ENCODE measurements at places on chromosomes 11 and 22.

DNA sequence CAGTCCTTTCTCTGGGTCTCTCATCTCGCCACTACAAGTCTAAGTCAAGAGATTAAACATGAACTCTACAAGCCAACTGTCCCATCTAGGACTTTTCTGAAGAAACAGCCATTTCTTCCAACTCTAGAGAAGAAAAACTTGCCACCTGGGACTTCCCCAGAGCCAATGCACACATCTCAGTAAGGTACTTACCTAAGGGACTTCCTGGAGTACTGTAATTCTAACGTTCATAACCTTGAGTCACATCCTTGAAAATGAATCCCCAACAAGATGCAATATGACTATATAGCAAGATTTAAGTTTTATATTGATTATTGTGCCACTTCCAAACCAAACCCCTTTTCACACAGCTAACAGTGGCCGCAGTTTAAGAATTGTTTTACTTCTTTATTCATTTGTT lies 11.9 kb upstream of the ISX start:
- DNase-seq: no peak

DNA sequence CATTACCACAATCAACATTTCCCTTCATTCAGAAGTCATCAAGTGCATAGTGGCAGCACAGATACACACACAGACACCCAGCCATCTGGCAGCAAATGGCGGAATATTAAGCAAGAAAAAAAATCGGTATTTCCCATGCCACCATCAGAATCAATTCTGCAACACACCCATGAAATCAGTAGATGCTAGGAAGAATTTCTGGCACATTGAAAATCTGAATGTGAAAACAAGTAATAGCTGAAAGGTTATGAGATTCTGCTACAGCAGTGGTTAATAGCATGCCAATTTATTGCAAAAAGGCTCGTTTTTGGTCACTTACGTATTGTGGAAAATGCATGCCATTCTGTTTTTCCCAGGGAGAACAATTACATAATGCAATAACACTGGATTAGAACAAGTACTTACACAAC lies 91.1 kb downstream of the PICALM start:
- DNase-seq: no peak

DNA sequence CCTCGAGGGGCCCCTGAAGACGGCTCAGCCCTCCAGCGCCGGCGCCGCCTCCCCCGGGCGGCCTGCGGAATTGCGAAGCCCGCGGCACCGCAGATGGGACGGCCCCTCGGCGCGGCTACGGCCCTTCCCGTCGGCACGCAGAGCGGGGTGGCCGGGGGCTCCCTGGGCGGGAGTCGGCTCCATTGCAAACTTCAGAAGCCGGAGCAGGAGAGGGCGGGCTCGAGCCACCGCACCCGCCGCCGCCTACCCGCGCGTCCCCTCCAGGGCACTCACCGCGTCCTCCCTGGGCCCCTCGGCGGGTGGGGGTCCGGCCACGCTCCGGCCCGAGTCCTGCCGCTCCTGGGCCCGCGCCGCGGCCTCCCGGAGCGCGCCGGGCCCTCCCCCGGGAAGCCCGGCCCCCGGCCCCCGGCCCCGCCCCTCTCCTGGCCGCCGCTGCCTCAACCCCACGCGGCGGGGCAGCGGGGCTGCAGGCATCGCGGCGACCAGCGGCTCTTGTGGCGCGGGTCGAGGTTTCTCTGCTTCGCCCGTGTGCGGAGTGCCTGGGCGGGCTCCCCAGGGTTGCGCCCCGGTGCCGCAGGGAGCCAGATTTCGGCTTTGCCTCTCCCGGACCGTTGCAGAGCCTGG lies at the start of gene PACSIN3:
TSS of gene PACSIN3 (minus strand) at position 359 of the 624 bp plus-strand sequence. CDS start 3,707 bp downstream, outside the sequence.
- DNase-seq: no peak

GRCh38 chr11:115087791-115088190 lies 409.5 kb downstream of the NXPE2 start:
- no peak for DNase-seq

GRCh38 chr22:19722982-19723231 lies 432 bp upstream of the GP1BB start:
- DNase-seq: no peak

DNA sequence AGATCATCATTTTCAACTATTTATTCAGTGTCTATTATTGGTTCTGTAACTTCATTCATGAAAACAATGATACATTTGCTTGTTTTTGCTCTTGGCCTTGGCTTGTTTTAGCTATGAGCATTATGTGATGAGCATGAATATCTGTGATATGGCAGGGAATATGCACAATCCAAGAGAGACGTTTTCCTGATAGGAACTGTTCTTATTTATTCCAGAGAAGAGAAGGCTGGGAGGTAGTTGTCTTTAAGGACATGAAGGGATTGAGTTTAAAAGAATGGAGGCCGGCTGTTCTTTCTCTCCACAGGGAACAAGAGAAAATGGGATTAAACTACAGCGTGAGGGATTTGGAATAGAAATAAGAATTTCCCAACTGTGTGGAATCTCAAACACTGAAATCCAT lies 30.3 kb downstream of the BLID start:
- no peak for DNase-seq

DNA sequence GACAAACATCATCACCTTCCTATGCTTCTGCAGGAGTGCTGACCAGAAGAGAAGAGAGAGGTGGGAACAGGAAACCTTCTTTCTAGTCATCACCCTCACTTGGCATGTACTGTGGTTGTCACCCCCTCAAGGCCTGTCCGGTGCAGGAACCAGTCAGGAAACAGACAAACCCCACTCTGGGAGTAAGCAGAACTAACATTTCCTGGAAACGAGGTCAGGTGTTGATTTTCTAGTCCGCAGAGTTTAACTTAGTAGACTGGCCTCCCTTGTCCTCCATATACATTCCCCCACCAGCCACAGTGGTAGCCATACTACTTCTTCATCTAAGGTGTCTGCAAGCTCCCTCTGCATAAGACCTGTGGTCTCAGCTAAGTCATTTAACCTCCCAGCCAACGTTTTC lies 80.7 kb upstream of the NCAM1 start:
- DNase-seq: no peak

- DNase-seq: no peak
Measured at GRCh38 chr22:50252082-50253045, 1.3 kb upstream of the HDAC10 start.

GRCh38 chr11:69926376-69927050 lies 107.3 kb upstream of the FGF3 start:
- DNase-seq: no peak

GRCh38 chr22:37973271-37974170 lies 10.8 kb downstream of the SOX10 start:
- DNase-seq: no peak

DNA sequence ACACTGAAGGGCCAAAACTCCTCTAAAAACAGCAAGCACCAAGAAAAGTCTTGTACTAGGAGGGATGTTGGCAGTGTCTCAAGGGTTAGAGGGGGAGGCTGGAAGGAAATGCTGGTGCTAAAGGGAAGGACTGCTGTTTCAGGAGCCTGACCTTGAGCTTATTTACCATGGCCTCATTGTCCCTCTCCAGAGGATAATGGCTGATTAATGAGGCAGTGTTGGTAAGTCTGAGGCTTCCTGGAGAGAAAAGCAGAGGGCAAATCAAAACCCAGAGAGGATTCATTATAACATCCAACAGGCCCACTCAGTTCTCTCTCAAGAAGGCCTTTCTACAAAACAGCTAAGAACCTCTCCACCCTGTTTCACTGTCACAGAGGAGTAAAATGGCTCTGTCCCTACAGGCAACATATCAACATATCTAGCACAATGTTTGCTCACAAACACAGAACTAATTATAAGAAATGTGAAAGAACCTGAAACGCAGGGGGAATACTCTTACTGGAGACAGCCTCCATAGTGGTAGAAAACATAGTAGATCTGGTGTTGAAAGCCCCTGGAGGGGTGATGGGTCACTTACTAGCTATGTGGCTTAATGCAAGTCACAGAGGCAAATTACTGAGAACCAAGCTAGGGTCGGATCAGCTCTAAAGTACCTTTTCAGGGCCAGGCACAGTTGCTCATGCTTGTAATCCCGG lies 31.4 kb downstream of the NUMA1 start:
- DNase-seq: no peak

Data from AG09319 (cell line).